Activated CD8-positive, alpha-beta memory T cell treated with anti-CD3 and anti-CD28 coated beads, Interleukin-2, amount 10 ng/mL, durations not matched to agents 7 days and 5 days (primary cell): ENCODE measurements at places on chromosomes 7 and 10. TPM values are rescaled to one million over a fixed set of nuclear protein-coding genes. Genes with fewer than 3 reads are reported as not detected.

DNA sequence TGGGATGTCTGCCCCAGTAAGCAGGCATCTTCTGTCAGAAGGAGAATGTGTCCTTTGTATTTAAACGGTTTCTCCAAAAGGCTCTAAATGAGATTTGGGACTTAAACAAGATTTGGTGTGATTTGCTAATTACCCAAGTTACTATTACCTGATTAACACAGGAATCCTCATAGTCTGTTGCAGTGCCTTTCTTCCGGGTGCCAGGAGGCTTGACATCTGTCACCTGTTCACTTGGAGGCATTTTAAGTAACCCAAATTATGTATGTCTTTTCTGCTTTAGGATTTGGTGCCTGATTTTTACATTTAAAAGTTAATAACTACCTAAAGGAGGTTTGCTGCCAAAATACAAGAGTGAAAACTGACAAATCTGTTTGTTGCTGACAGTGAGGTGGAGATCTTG lies 587.9 kb upstream of the GALNT17 start:
- no peak for DNase-seq

IFRD1 gene
- 45.3 TPM for total RNA-seq

GRCh38 chr7:1019789-1020610 lies 24.3 kb upstream of the GPR146 start:
- DNase-seq = no peak

SVOPL gene
- not detected for total RNA-seq

FRMD4A gene
- total RNA-seq = 0.09 TPM

- no peak for DNase-seq
These were observed 97.8 kb upstream of the PRPS1L1 start for GRCh38 chr7:18125476-18125875.

- no peak for DNase-seq
These were observed 3.6 kb upstream of the ALOX5 start for GRCh38 chr10:45370202-45370955.

GRCh38 chr10:104434601-104435000 lies 81.0 kb downstream of the CFAP58 start:
- no peak for DNase-seq

- DNase-seq = no peak
These were observed 27.7 kb upstream of the NMT2 start for GRCh38 chr10:15196021-15196834.

DNA sequence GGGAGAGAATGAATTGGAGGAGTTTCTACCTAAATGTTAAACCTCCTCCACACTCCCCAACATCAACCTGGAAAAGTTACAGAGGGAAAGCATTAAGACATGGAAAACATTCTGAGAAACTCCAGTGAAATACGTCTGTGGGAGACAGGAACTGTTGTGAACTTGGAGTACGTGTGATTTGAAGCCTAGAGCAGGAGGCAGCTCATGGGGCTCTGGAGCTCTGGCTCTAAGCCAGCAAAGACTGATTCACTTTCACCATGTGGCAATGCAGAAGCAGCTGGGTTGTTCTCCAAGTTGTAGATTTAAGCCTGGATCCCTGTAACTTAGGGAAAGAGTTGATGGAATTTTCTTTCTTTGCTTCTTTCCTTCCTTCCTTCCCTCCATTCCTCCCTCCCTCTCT lies 503.2 kb downstream of the NRG3 start:
- DNase-seq = no peak

- DNase-seq = peak; percentile 72
These were observed 28.2 kb downstream of the PHYH start for GRCh38 chr10:13271552-13272163.

POU6F2 gene
- total RNA-seq = 0.32 TPM

NUTM2B gene
- total RNA-seq = 2.0 TPM

GRCh38 chr10:16105082-16105481 lies 244.8 kb upstream of the MINDY3 start:
- DNase-seq = no peak

WNT2 gene
- not detected for total RNA-seq

LIPF gene
- total RNA-seq = not detected

GRCh38 chr10:3755440-3756359 lies 29.3 kb downstream of the KLF6 start:
- DNase-seq = peak; percentile 42

DNA sequence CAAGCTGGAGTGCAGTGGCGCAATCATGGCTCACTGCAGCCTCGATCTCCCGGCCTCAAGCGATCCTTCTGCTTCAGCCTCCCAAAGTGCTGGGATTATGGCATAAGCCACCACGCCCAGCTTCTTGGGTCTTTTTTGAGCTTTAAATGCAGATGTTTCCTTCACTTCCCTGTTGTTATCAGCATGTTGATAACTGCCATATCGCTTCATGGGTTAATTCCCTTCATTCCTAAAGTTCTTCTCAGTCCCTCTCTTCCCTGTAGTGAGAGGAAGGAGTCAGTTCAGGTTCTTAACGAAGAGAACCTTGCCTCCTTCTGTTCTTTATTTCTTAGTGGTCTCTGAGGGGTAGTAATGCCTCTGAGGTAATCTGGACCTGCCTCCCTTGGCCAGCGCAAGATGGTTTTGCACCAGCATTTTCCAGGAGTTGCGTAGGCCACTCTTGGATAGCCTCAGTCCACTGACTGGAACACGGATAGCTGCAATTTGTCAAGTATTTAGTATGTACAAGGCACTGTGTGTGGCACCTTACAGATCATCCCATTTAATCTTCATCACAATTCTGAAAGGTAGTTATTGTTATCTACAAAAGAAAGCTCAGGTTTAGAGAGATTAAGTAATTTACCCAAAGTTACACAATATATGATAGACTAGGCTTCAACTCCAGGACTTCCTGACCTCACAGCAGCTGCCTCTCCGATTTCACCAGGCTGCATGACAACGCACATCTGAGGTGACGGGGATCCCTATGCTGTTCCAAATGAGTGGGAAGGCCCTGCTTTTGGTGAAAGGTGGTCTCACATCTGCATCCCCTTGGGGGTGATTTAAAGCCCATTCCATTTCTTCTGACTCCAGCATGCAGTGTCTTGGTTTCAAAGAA lies 60.5 kb downstream of the GATA3 start:
- no peak for DNase-seq

KCND2 gene
- not detected for total RNA-seq

- no peak for DNase-seq
These were observed 38.4 kb downstream of the PLPP4 start for GRCh38 chr10:120495226-120496009.

DNA sequence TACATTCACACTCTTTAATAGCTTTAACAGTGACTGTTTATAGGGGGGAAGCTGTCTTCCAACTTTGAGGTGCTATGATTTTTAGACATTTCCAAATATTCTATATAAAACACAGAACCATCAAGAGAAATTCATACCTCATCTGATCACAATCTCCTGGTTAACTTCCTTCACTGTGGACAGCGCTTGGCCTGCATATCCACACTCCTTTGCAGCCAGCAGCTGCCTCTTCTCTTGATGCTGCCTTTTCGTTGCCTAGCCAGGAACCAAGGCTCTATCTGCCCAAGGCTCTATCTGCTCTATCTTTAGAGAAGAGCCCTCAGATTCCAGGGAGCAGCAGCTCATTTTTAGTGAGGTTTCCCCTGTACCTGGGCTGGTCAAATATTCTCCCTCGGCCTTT lies 252.0 kb downstream of the PTEN start:
- DNase-seq = no peak

SPDYE16 gene
- total RNA-seq = 0.52 TPM

MUC12 gene
- total RNA-seq = 0.68 TPM

- peak; percentile 54 for DNase-seq
These were observed 1.3 kb downstream of the MBLAC1 start for GRCh38 chr7:100127866-100128636.

GRCh38 chr10:61016007-61016406 lies 72.0 kb upstream of the RHOBTB1 start:
- no peak for DNase-seq

MYL10 gene
- total RNA-seq = not detected

HHEX gene
- not detected for total RNA-seq

- DNase-seq = no peak
These were observed 141.6 kb downstream of the THSD7A start for GRCh38 chr7:11690395-11690794.

OR2A5 gene
- not detected for total RNA-seq

GRCh38 chr10:19843487-19843886 lies 27.3 kb downstream of the PLXDC2 start:
- DNase-seq = no peak

- DNase-seq = no peak
These were observed 625.6 kb upstream of the MKI67 start for GRCh38 chr10:128751851-128752250.

GRCh38 chr10:3901370-3901769 lies 116.4 kb upstream of the KLF6 start:
- DNase-seq = no peak

- DNase-seq = no peak
These were observed 28.0 kb downstream of the VIM start for GRCh38 chr10:17256051-17256450.

ACBD7 gene
- 1.5 TPM for total RNA-seq
